ENCODE measurements at places on chromosomes 12 and 14.

GRCh38 chr14:45091710-45092109 is 7.8 kb downstream of the PRPF39 start:
- H3K27ac ChIP-seq: no peak overlapping the region
- H3K4me3 ChIP-seq: no peak overlapping the region
- DNase-seq: no peak
- no peaks in the 10 kb centered on the region for H3K27me3 ChIP-seq

DNA sequence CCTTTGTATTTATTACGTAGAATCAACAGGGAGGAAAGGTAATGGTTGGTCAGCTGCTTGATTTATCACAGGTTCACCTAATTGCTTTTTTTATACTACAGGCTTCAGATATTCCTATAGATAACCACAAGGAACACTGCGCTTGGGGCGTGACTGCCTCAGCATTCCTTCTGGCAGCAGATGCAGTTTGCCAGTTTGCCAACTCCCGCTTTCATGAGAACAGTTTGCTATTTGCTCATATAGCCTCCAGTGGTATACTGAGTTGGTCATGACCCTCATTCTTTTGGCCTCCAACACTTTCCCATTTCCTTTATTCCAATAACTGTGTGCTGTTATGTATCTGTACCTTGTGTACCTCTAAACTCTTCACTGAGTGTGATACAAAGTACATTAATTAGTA is 38.6 kb upstream of the ACSM4 start:
- H3K4me1 ChIP-seq: no peaks in the 10 kb centered on the region
- no peak overlapping the region for H3K27ac ChIP-seq
- H3K36me3 ChIP-seq: no peaks in the 10 kb centered on the region
- DNase-seq: no peak
- H3K4me3 ChIP-seq: no peak overlapping the region

- peak overlapping the region; percentile 96 for H3K27ac ChIP-seq
- H3K4me3 ChIP-seq: peak overlapping the region; percentile 84
- H3K27me3 ChIP-seq: no peaks in the 10 kb centered on the region
- H3K36me3 ChIP-seq: no peaks in the 10 kb centered on the region
These were observed 765 bp downstream of the SCYL2 start for GRCh38 chr12:100267603-100268281.

DNA sequence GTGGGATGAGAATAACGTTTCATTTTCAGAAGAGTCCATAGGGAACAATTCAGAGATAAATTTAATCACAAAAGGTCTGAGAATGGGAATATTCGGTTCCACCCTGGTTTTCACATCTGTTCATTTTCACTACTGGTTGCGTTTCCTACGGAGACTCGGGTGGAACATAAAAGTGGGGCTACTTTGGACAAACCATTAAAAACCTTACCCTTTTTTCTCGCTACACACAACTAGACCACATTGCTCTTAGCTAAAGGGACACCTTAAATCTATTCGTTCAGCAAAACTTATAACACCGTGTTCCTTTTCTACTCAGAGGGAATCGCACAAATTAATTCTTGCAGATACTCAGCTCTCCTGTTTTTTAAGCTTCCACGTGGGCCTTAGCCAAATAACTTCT is 1.0 kb upstream of the SUDS3 start:
- no peaks in the 10 kb centered on the region for H3K27me3 ChIP-seq
- H3K4me3 ChIP-seq: no peak overlapping the region
- peaks cover 42% of the 10 kb centered on the region for H3K4me1 ChIP-seq
- DNase-seq: no peak

GRCh38 chr12:47417121-47417520 is 288.7 kb downstream of the RPAP3 start:
- no peak for DNase-seq
- H3K4me3 ChIP-seq: no peak overlapping the region
- no peaks in the 10 kb centered on the region for H3K36me3 ChIP-seq
- no peaks in the 10 kb centered on the region for H3K27me3 ChIP-seq

GRCh38 chr12:27462151-27462694 is 15.7 kb downstream of the SMCO2 start:
- no peaks in the 10 kb centered on the region for H3K27me3 ChIP-seq
- no peaks in the 10 kb centered on the region for H3K36me3 ChIP-seq
- no peak for DNase-seq
- no peak overlapping the region for H3K4me3 ChIP-seq
- no peak overlapping the region for H3K27ac ChIP-seq

- no peak overlapping the region for H3K4me3 ChIP-seq
- no peak for DNase-seq
- H3K27ac ChIP-seq: no peak overlapping the region
- H3K27me3 ChIP-seq: no peaks in the 10 kb centered on the region
- no peaks in the 10 kb centered on the region for H3K36me3 ChIP-seq
These were observed 1929.9 kb upstream of the SEL1L start for GRCh38 chr14:83463500-83464098.

DNA sequence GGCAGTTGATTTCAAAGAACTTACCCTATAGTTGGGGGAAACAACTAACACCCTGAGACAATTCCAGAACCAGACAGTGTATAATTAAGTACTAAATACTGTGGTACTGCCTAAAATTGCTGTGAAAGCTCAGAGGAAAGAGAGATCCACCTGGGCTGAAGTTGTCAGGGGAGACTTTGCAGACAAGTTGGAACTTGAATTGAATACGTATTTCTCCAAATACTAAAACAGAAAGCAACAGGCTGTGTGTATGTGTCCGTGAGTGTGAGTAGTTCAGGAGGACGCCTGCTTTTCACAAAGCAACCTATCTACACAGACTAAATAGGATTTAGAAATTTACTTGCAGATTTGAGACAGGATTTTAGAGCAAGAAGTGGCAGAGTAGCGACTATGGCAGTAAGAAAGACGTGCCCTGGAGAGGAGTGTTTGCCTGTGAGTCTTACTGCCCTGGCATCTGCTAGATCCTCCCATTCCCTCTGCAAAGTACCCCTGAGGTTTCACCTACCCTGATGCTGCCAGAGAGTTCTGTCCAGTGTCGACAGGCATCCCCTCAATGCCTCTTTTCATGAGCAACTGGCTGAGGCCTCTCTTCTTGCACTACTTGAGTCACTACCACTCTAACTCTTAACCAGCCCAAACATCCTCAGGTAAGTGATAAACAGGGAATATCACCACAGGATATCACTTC is 37.4 kb upstream of the BMP4 start:
- no peaks in the 10 kb centered on the region for H3K27me3 ChIP-seq
- H3K36me3 ChIP-seq: no peaks in the 10 kb centered on the region
- DNase-seq: no peak

DNA sequence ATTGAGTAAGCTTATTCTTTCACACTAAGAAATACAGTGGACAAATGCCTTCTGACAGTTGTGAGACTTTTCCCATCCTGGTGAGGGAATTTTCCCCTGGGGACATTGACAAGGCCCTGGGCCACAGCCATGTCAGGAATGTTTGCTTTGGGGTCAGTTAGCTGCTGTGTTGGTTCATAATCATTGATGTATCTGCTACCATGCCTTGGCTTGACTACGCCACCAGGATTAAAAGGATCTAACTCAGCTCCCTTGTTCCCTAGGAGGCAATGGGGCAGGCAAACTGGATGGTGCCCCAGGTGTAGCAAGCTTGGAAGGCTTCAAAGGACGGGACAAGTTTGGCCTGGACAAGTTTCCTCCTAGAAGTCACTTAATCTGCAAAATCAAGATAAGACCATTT is 3.1 kb upstream of the CCDC88C start:
- H3K4me3 ChIP-seq: no peak overlapping the region
- no peak for DNase-seq
- H3K4me1 ChIP-seq: peaks cover 5% of the 10 kb centered on the region
- H3K27me3 ChIP-seq: no peaks in the 10 kb centered on the region

GRCh38 chr14:22556990-22557623 is 31.9 kb downstream of the DAD1 start:
- peaks cover 34% of the 10 kb centered on the region for H3K4me1 ChIP-seq
- peak overlapping the region; percentile 35 for H3K4me3 ChIP-seq
- H3K27ac ChIP-seq: peak overlapping the region; percentile 86
- H3K36me3 ChIP-seq: no peaks in the 10 kb centered on the region
- no peaks in the 10 kb centered on the region for H3K27me3 ChIP-seq
- peak; percentile 84 for DNase-seq

DNA sequence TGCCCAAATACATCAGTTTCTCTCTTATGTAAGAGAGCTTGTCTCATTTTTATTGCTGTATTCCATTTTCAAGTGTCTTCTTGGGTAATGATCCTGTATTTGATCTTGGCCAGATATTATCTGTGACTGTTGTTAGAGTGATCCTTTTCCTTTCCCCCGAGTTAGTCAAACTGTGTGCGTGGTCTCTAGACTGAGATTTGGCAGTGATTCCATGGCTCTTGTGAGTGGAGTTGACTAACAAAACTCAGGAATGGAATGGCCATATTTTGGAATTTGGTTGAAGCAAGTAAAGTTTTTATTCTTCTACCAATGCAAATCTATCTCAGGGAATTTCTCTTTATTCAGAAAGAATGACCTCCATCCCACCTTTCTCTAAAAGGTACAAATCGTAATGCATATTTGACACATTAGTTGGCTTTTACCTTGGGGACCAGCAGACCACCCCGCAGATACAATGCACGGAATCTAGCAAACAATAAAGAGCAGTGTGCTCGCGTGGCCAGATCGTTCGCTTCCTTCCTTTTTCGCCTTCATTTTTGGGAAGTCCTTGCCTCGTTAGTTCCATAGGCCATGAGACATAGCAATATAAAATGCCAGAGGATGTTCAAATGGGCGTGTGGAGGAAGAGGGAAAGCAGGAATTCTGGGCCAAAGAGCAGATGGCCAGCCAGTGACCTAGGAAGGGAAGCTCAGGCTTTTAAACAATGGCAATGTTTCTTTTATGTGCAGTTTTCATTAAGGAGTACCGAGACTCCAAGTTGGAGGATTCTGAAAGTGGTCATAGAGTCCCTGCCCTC is 24.4 kb downstream of the ETV6 start:
- no peaks in the 10 kb centered on the region for H3K27me3 ChIP-seq
- H3K4me1 ChIP-seq: no peaks in the 10 kb centered on the region
- no peak overlapping the region for H3K4me3 ChIP-seq

GRCh38 chr12:45170456-45171042 is 45.3 kb upstream of the ANO6 start:
- no peak overlapping the region for H3K4me3 ChIP-seq
- no peaks in the 10 kb centered on the region for H3K27me3 ChIP-seq
- DNase-seq: peak; percentile 82
- no peaks in the 10 kb centered on the region for H3K4me1 ChIP-seq

DNA sequence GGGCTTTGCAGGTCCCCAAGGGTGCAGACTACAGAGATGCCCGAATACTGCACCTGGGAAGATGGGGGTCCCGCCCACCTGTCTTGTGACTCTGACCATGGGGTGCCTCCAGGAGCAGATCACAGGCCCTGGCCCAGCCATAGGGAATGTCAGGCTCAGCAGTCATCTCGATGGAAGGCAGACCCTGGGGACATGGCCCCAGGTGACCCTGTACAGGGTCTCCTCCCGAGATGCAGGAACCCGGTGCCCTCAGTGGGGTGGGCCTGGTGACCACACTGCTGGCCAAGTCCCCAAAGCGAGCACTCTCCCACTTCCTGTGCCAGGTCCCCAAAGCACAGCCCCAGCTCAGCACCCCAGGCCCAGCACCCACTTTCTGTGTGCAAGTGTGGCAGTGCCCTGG is 903.7 kb upstream of the USP15 start:
- no peak for DNase-seq
- no peaks in the 10 kb centered on the region for H3K36me3 ChIP-seq
- H3K4me3 ChIP-seq: no peak overlapping the region
- no peaks in the 10 kb centered on the region for H3K4me1 ChIP-seq
- H3K27ac ChIP-seq: no peak overlapping the region

DNA sequence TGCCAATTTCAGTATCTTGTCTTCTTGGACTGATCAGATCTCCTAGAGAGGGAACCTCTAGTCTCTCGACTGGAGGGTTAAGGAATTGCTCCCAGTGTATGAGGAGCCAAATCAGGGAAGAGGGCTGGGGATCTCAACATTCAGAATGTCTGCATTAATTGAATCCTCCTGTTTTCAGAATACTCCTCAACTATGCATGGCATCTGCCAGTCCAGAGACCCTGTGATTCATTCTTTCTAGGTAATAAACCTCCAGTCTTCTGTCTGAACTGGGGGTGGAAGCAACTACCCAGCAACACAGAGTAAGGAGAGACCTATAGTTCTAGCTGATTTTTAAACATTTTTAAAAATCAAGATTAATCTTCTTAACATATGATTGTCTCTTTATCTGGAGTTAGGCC is 92.7 kb downstream of the AKAP6 start:
- no peak for DNase-seq
- H3K27ac ChIP-seq: no peak overlapping the region
- H3K27me3 ChIP-seq: no peaks in the 10 kb centered on the region
- H3K4me3 ChIP-seq: no peak overlapping the region
- peaks cover 6% of the 10 kb centered on the region for H3K4me1 ChIP-seq

DNA sequence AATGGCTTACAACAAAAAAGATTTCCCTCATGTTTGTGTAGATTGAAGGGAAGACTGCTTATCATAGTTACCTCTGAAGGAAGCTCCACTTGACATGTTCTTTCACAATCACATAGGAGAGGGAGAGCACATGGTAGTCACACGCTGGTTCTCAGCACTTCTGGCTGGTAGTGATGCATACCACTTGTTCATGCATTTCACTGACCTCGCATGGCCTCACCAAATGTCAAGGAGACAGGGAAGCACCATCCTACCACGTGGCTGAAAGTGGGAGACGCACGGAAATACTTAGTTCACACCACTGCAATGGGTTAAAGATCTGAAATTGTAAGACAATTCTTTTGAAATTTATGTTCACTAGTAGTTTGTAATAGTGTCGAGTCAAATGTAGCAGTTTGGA is 74.0 kb downstream of the PDE3A start:
- H3K27ac ChIP-seq: no peak overlapping the region
- no peaks in the 10 kb centered on the region for H3K36me3 ChIP-seq
- H3K4me3 ChIP-seq: no peak overlapping the region

DNA sequence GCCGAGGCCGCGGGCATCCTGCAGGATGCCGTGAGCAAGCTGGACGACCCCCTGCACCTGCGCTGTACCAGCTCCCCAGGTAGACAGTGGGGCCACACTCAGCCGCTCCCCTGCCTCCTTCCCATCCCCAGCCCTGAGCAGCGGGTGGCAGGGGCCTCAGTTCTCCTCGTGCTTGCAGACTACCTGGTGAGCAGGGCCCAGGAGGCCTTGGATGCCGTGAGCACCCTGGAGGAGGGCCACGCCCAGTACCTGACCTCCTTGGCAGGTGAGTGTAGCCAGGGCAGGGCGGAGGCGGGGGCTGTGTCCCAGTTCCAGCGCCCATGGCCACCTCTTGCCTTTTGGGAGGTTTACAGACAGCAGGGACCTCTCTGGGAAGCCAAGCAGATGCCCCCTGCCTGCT is 22.9 kb downstream of the HIP1R start:
- H3K27me3 ChIP-seq: no peaks in the 10 kb centered on the region
- DNase-seq: no peak
- H3K36me3 ChIP-seq: no peaks in the 10 kb centered on the region
- no peak overlapping the region for H3K27ac ChIP-seq

DNA sequence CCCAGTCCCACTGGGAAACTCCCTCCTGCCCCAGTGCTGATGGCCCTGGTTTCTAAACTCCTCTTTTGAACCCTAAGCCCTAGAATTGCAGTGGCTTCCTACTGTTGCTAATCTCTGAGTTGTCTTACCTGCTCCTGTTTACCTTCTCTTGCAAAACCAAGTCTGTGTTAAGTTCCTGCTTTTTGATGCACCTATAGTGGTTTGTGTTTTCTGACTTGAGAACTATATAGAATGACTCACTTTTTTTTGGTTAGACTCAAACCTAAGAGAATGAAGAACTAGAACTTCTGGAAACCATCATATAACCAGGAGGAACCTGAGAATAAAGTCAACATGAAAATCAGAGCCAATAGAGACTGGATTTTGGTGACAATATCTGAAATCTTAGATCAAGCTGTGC is 5.5 kb upstream of the GAS2L3 start:
- no peaks in the 10 kb centered on the region for H3K4me1 ChIP-seq
- DNase-seq: no peak
- no peaks in the 10 kb centered on the region for H3K27me3 ChIP-seq

- H3K27me3 ChIP-seq: no peaks in the 10 kb centered on the region
- no peak for DNase-seq
- no peak overlapping the region for H3K4me3 ChIP-seq
These were observed 1.2 kb downstream of the KRT3 start for GRCh38 chr12:52794479-52795331.
